Activated CD4-positive, alpha-beta T cell treated with anti-CD3 and anti-CD28 coated beads, Interleukin-2, amount 10 ng/mL, durations not matched to agents 7 days and 5 days (primary cell): ENCODE measurements at places on chromosomes 7 and 10.

DNA sequence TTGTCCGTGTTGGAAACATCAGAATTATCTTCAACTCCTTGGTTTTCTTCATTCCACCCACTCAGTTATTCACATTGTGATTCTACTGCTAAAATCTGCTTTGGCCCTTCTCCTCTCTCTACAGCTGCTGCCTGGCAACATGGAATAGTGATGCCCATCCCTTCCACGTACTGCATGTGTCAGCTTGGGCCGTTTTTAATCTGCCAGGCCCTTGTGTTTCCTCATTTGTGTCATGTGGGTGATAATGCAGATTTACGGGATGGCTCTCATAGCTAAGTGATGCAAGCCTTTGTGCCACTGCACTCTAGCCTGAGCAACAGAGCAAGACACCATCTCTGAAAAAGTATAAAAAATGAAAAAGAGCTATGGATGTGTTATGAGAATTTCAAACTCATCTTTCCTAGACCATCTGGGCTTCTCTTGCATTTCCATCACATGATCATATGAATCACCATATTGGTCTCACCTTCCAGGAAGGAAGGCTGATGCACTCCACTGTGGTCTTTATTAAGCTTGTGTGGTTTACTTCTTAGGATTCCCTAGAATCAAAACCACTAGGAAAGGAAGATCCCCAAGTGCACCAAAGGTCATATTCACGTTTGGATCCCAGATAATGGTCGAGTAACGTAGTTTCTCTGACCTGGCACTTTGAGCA, 20.6 kb upstream of the CELF2 start:
- DNase-seq, result no peak

- no peak for DNase-seq
Measured at GRCh38 chr10:45558425-45558824, 114.1 kb downstream of the ZFAND4 start.

- peak; percentile 58 for DNase-seq
Measured at GRCh38 chr7:100965723-100966541, 3.4 kb upstream of the MUC12 start.

- DNase-seq, result no peak
Measured at GRCh38 chr7:16688249-16688648, 42.3 kb downstream of the BZW2 start.

DNA sequence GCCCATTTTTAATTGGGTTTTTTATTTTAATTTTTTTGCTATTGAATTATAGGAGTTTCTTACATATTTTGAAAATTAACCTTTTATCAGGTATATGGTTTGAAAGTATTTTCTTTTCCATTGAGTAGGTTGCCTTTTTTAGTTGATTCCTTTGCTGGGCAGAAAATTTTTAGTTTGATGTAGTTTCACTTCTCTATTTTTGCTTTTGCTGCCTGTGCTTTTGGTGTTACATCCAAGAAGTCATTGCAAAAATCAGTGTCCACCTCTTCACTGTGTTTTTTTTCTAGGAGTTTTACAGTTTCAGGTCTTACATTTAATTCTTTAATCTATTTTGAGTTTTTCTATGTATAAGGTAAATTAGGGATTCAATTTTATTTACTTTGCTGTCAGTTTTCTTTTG, 129.8 kb upstream of the FERD3L start:
- no peak for DNase-seq
